T-helper 9 cell (primary cell): ENCODE measurements at places on chromosomes 11 and 22.

- no peak for DNase-seq
Observed at GRCh38 chr11:110525883-110526282, 96.1 kb downstream of the FDX1 start.

GRCh38 chr11:121722431-121723245 lies 269.9 kb upstream of the SORL1-AS1 start:
- no peak for DNase-seq

DNA sequence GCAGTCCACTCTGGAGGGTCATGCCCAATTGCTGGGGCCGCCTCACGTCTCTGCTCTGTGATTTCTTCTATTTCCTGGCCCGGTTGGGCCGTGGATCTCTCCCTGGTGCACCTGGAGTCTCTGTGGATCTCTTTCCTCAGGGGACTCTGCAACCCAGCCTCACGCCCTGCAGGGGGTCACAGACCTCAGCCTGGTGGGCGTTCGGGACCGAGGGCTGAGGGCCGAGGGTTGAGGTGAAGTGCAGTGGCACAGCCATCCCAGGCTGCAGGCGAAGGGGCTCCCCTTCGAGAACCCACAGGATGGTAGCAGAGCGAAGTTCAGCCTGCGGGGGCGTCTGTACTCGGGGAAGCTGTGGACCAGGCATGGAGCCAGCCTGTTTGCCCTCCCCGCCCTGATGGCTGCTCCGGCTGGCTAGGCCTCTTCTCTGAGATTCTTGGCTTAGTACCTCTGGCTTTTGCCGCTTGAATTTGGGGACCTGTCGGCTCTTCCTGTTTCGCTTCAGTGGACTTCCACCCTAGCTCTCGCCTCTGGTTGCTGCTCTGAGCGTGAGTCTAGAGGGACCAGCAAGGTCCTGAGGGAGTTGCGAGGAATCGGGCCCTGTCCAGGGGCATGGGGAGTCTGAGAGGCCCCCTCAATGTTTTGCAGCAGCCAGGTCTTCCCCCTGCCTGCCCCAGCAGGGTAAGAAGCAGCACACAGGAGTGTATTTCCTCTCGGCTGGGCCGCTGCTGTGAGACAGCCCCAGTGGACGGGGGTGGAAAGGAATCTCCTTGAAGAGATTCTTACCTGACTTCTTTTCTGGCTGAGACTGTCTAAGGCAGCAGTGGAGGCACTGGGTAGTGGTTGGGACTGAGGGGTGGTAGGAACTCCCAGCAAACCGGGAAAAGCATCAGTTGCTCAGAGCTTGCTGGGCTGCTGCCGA lies 140.8 kb downstream of the TBC1D22A start:
- DNase-seq: no peak

DNA sequence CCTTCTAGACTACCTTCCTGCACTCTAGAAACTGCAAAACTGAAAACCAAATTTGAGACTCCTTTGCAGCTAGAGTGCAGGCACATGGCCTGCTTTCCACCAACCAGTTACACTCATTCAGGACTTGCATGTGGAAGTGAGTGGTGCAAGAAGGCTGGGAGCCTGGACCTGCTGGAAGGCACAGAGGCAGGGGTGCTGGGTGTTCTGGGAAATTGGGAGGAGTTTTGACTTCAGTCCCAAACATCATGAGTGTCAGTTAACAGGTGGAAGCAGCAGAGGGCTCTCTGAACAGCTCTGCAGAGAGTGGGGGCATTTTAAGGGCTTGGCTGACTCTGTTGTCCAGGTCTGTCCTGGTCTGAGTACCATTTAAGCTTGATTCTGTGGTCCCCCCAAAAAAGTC lies 49.3 kb upstream of the SYT13 start:
- no peak for DNase-seq

DNA sequence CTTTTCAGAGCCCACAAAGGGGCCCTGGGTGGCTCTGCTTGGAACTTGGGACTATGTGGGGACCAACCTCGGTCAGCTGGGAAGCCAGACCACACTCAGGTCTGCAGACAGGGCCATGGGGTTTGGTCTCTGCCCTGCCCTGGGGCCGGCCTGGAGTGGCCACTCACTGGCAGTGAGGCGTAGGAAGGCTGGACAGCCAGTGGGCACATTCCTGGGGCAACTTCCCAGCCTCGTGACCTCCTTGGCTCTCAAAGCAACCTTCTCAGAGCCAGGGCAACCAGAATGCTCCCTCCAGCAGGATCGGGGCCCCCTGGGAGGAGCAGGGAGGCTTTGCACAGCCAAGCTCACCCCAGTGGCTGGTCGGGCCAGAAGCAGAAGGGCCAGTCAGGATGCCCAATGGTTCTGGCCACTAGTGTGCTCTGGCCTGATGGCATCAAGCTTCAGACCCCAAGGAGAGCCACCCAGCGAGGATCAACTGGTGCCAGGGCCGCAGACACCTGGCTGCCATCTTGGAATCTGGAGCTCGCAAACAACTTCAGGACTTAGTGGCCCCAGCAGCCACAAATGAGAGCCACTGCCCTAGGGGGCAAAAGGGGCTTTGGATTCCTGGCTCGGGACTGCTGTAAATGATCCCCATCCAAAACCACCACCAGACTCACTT lies 87.1 kb downstream of the MYEOV start:
- DNase-seq: no peak

GRCh38 chr11:122951211-122951610 lies 30.4 kb downstream of the BSX start:
- no peak for DNase-seq

- DNase-seq: no peak
Observed at GRCh38 chr11:82732734-82733443, 775 bp downstream of the FAM181B start.

GRCh38 chr11:818396-819128 lies at the start of gene PNPLA2:
Gene PNPLA2, plus strand, starts transcription at chr11:818914. Its CDS starts 805 bp downstream, at chr11:819719.
- DNase-seq: no peak

DNA sequence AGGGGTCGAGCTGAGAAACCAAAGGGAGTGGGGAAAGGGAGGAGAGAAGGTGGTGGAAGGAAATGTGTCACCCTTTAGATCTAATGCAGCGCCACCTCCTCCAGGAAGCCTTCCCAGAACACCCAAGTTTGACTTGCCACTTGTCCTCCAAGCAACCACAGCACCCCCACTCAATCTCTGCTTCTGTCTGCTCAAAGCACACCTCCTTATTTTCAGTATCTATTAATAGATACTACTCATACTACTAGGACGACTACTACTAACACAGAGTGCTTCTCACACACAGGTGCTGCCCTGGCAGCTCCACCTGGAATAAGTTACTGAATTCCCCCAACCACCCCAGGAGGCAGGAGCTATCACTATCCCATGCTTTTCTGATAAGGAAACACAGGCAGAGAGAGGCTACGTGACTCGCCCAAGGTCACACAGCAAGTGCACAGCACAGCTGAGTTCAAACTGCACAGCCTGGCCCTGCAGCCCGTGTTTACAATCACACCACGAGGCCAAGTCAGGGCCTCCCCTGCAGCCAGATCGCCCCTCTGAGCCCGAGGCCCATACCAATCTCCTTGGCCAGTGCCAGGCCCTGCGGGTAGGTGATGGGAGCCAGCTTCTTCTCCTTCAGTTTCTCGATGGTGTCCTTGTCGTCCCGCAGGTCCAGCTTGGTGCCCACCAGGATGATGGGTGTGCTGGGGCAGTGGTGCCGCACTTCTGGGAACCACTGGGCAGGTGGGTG lies 13.2 kb downstream of the RAC2 start:
- DNase-seq: no peak

- no peak for DNase-seq
Observed at GRCh38 chr22:30869667-30870395, 98.7 kb downstream of the MORC2 start.

- DNase-seq: no peak
Observed at GRCh38 chr11:82980292-82980691, 78.8 kb downstream of the DDIAS start.

DNA sequence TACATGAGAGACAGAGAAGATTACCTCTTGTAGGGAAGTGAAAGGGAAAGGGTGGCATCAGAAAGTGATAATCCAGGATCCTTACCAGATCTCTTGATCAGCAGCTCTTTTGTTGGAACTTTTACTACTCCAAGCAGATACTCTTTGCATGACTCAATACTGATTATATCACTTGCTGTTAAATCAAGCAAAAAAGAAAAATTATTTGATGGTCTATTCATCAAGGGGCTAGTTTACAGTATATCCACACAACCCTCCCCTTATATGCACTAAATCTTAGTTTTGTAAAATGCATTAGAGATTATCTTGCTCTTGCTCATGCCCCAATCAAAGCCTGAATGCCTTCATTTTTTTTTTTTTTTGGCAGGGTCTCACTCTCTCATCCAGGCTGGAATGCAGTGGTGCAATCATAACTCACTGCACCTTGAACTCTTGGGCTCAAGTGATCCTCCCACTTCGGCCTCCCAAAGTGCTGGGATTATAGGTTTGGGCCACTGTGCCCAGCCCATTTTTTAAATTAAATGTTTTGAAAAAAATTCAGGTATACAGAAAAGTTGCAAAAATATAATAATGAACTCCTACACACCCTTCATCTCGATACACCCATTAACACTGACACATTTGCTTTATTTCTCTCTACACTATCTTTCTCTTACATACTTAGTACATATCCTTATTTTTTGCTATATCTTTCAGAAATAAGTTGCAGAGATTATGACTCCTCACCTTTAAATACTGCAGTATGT lies 76.1 kb upstream of the UCP3 start:
- no peak for DNase-seq

DNA sequence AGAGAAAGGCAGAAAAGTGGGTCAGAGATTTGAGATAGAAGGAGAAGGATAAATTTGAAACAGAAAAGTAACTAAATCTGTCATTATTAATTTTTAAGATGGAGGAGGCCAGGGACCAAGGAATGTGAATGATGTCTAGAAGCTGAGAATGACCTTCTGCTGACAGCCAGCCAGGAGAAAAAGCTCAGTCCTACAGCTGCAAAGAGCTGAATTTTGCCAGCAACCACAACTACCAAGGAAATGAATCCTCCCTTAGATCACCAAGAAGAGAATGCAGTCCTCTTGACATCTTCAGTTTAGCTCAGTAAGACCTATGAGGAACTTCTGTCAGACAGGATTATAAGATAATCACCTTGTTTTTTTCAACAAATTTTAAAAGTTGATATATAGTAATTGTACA lies 538.2 kb downstream of the LRRC4C start:
- no peak for DNase-seq

DNA sequence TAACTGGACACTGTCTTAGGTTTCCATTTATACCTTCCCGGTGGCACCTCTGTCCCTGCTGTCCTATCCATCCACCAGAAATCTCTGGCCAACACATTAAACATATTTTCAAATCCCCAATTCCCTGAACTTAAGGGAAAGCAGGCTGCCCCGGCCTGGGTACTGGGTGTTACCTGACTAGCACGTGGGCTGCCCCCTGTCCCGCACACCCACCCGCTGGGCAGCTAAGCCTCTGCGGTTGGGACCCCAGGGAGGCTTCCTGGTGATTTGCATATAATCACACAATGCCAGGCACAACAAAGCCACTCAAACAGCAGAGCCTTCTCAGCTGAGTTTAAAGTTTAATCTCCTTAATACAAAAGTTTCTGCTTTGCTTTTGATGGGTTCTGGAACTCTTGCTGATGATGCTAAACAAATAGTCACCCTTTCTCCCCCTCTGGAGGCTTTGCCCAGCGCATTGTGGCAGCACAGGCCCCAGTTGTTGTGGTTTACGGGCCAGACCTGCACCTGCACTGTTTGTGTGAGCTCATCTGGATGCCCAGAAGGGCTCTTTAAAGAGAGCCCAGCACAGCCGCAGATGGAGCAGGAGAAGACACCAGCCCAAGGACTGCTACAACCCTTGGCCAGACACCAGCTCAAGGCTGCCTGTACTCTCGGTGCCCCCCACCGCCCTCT lies 59.9 kb upstream of the POU2AF1 start:
- DNase-seq: no peak

- DNase-seq: no peak
Observed at GRCh38 chr22:49237703-49238102, 590.0 kb downstream of the BRD1 start.

GRCh38 chr11:113532697-113533424 lies 57.7 kb upstream of the DRD2 start:
- DNase-seq: peak; percentile 52

DNA sequence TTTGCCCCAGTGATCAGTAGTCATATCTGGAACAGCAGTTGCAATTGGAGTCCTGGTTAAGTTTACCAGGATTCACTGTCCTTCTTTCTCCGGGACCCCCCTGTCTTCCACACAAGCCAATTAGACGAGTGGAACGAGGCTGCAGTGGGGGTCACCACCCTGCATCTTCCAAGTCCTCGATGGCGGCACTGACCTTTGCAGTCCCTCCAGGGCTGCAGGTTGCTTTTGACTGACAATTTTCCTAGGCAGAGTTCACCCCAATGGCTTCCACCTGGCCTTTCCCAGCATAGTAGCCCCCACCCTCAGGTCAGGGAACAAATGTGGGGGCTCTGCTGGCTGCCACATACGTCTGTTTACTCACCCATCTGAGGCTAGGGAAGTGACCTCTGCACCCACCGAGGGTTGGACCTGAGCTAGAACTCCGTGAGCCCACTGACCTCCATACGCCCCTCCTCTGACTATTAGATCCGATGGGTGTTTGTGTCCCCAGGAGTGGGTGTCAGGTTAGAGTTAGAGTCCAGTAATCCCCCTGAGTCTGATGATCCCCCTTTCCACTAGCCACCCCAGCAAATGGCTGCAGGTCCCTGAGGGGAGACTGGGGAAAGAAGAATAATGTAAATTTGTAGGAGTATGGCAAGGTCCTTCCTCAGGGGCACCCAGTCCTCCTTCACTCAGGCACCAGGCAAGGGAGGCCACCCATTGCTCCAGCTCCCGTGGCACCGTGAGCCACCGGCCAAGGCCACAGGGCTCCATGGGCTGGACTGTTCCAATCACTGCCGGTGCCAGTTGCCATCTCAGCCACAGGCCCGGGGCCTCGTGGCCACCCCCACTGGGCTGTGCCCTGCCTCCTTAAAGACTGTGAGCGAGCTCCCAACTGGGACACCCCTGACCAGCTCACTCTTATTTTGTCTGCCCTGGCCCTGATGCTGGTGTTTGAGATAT lies 5.5 kb downstream of the C11orf21 start:
- DNase-seq: no peak

DNA sequence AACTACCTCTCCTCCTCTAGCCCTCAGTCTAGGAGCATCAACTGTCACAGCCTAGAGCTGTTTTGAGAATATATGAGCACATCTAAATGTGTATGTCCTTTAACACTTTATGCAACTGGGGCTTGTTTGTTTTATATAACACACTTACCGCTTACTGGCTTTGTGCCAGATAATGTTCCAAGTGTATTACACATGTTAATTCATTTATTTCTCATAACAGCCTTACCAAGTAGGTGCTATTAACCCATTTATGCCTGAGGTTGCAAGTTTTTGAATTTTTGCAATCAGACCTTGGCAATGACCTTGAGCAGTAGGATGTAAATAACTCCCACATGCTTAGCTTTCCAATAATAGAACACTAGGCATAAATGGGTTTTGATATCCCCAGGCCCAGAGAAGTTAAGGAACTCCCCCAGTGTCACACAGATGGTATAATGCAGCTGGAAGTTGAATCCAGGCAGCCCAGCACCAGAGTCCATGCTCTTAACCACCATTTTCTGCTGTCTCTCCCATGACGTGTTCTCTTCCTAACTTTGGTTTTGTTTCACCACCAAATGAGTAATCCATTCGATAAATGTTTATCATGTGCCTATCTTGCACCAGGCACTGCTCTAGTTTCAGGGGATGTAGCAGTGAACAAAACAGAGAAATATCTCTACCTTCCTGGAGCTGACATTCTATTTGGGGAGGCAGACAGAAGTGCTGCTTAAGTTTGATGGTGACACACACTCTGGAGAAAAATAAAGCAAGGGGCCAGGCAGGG lies 23.1 kb downstream of the PRDM11 start:
- no peak for DNase-seq
